B cell (primary cell): ENCODE measurements at places on chromosomes 5 and 9. TPM values are rescaled to one million over a fixed set of nuclear protein-coding genes. Genes with fewer than 3 reads are reported as not detected.

- no peak for DNase-seq
Measured at GRCh38 chr5:175467983-175468690, 10.2 kb upstream of the SFXN1 start.

GRCh38 chr9:38334234-38334633 lies 58.3 kb upstream of the ALDH1B1 start:
- DNase-seq, result no peak

DNA sequence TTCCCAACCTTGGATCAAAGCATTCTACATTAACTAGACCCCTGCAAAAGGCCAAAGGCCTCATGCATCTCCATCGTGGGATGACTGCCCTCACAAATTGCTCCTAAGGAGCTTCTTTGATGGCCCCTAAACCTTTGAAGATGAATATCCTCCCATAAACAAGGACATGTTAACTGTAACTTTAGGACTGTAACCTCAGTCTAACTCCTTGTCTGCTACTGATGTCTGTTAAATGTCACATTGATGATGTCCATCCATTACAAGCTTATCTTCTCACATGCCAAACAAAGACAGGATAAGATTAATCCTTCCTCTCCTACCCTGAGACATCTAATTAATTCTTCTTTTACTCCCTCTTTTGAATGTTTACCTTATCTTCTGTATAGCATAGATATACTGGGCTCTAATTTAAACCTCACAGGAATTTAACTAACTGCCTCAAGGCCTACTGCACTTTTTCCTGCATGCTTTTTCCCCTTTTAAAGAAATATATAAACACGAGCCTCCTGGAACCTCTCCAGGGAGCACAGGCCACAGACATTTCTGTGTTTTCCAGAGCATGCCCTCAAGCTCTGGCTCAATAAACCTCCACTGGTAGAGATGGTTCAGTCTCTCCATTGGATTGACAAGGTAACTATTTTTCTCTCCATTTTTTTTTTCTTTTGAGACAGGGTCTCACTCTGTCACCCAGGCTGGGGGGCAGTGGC lies 90.6 kb upstream of the SLC25A48 start:
- DNase-seq, result no peak

DNA sequence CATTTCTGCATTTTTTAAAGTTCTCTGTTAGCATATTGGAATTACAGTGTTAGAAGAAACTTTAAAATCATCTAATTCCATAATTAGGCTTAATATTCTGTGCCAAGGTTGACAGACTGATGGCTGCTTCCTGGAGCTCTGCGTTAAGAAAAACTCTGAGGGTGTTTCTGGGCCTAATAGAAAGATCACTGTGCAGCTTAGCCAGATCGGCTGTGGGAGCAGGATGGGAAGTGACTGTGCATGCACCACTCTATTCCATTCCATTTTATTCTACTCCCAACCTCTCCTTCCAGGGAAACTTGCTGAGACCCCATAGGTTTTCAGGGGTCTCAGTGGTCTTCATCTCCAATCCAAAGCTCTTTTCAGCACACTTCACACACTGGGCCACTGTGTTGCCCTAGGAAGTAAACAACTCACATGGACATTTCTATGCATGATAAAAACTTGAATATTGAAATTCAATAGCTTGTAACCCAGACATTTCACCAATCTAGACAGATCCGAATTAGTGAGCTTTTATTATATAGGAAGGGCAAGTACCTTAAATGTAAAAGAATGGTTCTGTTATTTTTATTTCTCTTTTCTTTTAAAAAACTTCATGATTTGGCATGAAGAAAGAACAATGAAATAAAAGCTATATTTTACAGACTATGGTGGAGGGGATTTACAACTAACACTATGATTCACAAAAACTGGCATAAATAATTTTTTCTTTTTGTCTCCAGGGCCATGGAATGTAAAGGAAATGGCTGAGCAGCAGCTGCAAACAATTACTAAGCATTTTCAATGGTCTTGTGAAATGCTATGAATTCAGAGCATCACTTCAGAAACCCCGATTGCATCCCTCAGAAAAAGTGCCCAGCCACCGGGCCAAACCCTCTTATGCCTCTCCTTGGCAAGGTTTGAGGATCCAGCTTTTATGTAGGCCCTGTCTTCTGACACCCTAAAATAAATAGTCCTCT lies 51.4 kb upstream of the DAB2 start:
- no peak for DNase-seq

GRCh38 chr5:60960591-60960990 lies 15.6 kb downstream of the NDUFAF2 start:
- DNase-seq, result no peak

GRCh38 chr9:90799271-90799852 lies 2.3 kb upstream of the SYK start:
- DNase-seq, result no peak

SHOC1 gene
- not detected in 2 replicates for total RNA-seq

CDC20B gene
- not detected in 2 replicates for total RNA-seq

TMEFF1 gene
- not detected in 2 replicates for total RNA-seq

CDH6 gene
- not detected in 2 replicates for total RNA-seq

C1QTNF3 gene
- total RNA-seq, result 10.6 and 11.9 TPM in 2 replicates

SAXO1 gene
- 0.07 TPM in 1 of 2 replicates, not detected in the other for total RNA-seq

CEL gene
- 0.57 and 0.61 TPM in 2 replicates for total RNA-seq

GRIA1 gene
- total RNA-seq, result not detected in 2 replicates
